ENCODE measurements at places on chromosomes 7 and 10.

GRCh38 chr10:26314265-26315013 is 97.9 kb downstream of the GAD2 start:
- no peak for DNase-seq

GRCh38 chr10:131644289-131644688 is 256.5 kb upstream of the PPP2R2D start:
- DNase-seq = no peak

- no peak for DNase-seq
Measured at GRCh38 chr7:157010588-157011332, at the start of gene MNX1. TSS of gene MNX1 (minus strand) at chr7:157010663. CDS start at chr7:157010350, 313 bp downstream.

GRCh38 chr10:89992575-89992974 is 291.2 kb downstream of the KIF20B start:
- DNase-seq = no peak

GRCh38 chr10:96374639-96374984 is 15.8 kb upstream of the OPALIN start:
- no peak for DNase-seq

GRCh38 chr10:6988654-6989053 is 408.6 kb upstream of the PRKCQ start:
- no peak for DNase-seq

DNA sequence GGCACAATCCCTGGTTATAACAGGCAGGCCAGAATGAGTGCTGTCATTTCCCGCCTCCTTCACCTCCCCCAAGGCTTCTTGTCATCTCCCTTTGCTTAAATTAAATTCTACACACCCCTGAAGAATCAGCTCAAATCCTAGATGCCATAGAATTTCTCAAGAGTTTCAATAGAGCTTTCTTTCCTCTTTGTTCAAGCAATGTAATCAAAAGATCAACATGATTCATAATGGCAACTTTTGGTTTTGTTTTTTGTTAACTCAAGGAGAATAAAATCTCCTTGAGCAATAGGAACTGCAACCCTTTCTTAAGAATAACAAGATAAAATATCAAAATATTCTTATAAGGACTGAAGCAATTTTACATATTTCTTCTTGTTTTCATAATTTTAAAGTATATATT is 180.8 kb upstream of the CDK1 start:
- no peak for DNase-seq

GRCh38 chr10:113305871-113306270 is 247.0 kb upstream of the HABP2 start:
- DNase-seq = no peak

GRCh38 chr7:47536661-47537611 is 45.0 kb downstream of the TNS3 start:
- DNase-seq = no peak

- DNase-seq = no peak
Measured at GRCh38 chr7:37284805-37285231, 163.8 kb downstream of the ELMO1 start.

GRCh38 chr10:63227207-63227895 is 94.2 kb downstream of the NRBF2 start:
- no peak for DNase-seq

GRCh38 chr10:70500812-70501301 is 22.3 kb downstream of the PALD1 start:
- no peak for DNase-seq

DNA sequence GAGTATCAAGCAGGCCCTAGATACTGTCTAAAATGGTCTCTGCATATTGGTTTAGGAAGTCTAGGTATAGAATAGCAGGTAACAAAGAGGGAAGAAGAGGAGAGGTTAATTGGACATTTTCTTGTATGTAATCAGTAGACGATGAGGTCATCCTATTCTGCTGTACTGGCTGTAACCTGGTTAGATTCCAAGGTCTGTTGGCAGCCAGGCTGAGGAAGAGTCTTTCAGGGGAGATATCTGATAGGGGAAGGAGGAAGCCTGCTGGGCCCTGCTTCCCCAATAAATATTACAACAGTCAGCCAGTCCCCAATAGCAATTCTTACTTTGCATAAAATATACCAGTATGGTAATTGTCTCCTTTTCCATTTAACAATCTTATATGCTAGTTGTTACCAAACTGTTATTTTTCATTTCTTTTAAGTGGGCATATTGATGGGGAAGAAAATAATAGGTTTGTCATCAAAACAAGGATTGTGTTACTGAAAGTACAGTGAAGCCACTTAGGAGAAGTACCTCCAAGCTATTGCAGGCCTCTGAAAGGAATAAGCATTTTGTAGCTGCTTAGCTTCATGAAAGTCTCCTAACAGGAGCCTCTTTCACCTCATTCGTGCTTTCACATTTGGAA is 186.4 kb downstream of the LRRC4 start:
- DNase-seq = no peak

GRCh38 chr10:68861253-68861652 is 33.9 kb downstream of the STOX1 start:
- no peak for DNase-seq

GRCh38 chr10:125868372-125868975 is 12.6 kb downstream of the DHX32 start:
- DNase-seq = peak; percentile 12

- no peak for DNase-seq
Measured at GRCh38 chr10:121300723-121301122, 297.5 kb downstream of the FGFR2 start.

GRCh38 chr7:155378580-155378934 is 79.4 kb upstream of the EN2 start:
- DNase-seq = no peak
